ENCODE measurements at places on chromosomes 3 and 15.

DNA sequence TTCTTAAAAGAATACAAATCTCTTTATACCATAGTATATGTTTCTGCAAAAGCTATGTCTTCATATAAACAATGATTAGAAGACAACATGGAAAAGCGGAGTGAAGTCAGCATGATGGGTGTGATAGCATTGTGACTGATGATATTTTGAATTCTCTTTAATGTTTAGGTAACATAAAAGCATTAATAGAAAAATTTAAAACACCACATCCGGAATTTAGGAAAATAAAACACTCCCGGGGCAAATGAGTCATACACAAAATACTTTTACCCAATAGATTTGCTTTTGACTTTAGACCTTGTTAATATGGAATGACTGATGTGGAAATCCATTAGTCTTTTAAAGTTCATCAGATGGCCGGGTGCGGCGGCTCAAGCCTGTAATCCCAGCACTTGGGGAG lies 134.7 kb downstream of the P3H2 start:
- DNase-seq = no peak

DNA sequence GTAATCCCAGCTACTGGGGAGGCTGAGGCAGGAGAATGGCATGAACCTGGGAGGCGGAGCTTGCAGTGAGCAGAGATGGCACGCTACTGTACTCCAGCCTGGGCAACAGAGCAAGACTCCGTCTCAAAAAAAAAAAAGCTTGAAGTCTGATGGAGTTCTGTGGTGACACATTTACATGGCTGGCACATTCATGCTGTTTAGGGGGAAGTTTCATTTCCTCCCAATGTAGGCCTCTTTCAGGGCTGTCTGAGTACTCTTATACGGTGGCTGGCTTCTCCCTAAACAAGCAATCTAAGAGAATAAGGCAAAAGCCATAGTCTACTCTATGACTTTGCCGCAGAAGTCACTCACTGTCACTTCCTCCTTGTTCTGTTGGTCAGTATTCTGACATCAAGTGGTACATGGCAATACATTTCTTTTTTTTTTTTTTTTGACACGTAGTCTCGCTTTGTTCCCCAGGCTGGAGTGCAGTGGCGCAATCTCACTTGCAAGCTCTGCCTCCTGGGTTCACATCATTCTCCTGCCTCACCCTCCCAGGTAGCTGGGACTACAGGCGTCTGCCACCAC lies 41.2 kb downstream of the OIP5 start:
- DNase-seq = no peak

DNA sequence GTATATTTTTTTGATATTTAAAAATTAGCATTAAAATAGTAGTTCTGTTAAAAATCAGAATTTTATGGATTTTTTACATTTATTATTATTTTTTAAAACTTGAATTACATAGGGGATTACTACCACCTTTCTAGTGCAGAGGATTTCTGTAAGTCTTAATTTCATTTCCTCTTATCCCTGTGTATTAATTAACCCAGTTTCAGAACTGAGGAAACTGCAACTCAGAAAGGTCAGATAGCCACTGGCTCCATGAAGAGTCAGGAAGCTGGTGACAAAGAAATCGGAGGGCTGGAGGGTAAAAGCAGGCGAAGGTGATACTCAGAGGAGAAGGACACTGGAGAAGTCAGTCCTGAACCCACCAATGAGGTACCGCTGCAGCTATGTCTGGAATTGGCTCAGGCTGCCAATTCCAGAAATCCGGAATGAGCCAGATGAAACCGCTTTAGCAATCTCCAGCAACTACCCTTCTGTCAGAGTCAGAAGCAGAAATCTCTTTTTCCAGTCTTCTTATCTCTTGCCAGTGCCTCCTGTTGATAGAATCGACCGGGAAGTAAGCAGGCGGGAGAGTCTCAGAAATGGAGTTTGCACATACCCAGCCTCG lies 308.5 kb downstream of the SV2B start:
- DNase-seq = no peak

GRCh38 chr3:71859123-71859519 lies 74.2 kb upstream of the PROK2 start:
- DNase-seq = no peak

DNA sequence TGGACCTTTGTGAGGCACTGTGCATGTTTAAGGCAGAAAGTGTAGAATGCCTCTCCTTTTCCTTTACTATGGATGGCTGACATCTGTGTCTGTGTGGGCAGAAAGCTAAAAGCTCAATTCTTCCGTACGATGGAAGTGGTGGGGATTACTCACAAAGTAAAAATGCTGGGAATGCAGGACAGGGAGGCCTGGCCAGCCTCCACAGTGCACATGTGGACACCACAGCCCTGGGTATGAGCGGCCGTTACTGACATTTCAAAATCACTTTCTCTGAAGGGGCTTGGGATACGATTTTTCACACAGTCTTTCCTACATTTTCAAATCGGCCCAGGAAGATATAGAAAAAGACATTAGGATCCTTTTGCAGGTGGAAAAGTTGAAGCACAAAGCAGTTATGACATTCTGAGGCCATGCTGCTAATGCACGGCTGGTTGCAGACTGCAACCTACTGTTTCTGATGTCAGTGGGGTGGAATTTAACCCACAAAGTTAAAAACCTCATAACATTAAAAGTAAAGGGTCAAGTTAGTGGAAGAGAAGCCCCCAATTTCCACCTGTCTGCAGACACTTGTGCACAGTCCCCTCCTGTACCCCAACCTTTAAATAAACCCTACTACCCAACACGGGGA lies 27.9 kb downstream of the EHD4 start:
- no peak for DNase-seq

GRCh38 chr3:66555214-66555844 lies 54.5 kb upstream of the LRIG1 start:
- no peak for DNase-seq

DNA sequence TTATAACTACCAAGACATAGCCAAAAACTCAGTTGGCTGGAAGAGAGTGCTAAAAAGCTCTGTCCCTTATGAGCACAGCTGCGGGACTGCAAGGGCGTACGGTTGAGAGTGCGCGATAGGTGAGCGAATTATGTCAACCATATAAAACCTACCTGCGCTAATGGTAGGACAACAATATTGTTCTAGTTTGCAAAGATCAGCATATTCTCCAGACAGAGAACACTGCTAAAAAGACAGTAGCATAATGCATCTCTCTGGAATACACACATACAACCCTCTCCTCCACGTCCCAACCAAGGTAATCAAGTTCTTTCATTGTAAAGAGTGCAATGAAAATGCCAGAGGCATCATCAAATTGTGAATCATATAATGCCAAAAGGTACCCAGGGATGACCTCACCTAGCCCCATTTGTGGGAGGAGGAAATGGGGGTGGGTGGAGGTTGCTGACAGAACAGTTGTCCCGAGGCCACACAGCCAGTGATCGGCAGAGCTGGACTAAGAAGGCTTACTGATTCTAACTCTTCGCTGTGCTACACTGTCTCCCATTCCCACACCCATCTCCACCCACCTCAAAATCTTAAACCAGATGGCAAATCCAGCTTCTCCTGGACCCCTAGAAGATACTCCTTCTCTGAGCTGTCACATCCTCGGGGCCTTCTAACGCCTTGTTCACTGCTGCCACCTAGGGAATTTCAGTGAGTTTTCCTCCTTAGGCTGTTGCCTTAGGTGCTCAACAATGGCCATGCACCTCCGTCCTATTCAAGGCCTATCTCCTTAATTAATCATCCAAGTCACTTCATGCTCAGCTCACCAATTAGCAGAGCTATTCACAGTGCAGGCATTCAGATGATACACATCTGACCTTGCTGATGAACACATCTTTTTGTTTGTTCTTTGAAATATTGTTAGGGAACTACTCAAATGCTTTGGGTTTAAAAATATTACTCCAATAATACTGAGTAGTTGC lies 60.7 kb downstream of the RPL22L1 start:
- DNase-seq = no peak

DNA sequence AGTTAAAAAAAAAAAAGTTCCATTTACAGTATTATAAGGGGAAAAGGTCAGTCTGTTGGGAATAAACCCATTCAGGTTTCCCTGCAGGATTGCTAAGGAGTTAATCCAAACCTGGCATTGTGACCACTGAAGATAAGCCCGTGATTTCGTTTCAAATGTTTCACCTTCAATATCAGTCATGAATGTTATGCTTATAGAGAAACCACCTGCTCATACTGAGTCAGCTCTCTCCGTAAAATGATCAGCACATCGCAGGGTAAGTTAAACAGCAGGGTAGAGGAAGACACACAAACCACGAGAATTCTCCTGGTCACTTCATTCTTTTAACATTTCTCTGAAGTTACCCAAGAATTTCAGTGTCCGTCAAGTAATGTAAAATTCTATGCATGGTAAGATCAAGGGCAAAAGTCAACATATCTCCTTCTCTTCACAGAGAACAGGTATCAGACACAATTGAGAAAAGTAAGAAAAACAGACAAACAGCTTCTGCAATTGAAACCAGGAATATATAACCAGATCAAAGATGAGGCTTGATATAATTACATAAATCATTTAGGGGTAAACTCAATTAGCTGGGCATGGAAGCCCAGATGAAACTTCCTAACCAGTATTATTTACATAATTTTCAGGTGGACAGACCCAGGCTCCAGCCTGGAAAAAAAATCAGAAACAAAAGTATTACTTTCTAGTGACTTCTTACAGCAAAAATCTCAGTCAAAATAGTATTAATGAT lies 67.6 kb upstream of the ARHGEF3 start:
- no peak for DNase-seq

DNA sequence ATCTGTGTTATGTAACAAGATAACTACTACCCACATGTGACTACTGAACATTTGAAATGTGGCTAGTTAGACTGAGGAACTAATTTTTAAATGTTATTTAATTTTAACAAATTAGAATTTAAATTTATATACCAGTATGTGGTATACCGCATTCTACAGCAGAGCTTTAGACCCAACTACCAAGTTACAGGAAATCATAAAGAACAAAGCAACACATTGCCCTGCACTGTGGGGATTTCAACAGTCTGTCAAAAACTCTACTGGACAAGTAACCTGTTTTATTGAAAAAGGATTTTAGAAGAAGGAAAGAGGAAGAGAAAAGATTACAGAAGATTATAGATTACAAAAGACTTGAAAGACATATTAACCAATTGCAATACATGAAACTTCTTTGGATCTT lies 64.9 kb downstream of the DPH6 start:
- no peak for DNase-seq

DNA sequence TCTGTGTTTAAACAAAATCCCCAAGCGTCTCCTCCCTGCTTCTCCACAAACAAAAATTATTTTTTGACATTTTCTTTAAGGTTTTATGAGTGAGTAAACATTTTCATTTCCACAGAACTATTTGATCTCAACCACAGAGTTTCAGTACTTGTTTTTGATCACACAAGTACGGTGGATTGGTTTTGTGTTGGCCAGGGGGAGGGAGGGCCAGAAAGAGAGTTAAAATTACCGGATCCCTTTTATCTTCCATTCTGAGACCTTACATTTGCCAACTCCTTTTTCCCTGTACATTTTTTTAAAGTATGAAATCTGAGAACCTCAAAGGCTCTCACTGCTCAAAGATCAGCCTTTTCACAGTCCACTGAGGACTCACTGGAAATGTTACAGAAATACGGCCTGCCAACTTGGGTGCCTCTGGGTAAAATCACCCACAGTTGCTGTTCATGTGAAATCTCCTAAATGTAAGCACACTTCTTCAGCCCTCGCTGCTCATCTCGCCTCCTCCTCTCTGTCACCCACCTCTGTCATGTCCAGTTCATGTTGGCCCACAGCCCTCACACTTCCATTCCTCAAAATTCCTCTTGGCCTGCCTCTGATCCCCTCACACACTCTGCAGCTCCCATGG lies 1.7 kb downstream of the HOMER2 start:
- no peak for DNase-seq
